ENCODE measurements at places on chromosomes 16 and 17. TPM values are rescaled to one million over a fixed set of nuclear protein-coding genes. Genes with fewer than 3 reads are reported as not detected.

Gene TUBD1
- 11.3 TPM for total RNA-seq

Gene TMC8
- 0.22 TPM for total RNA-seq

Gene CCL8
- not detected for total RNA-seq

Gene CLEC19A
- total RNA-seq: 0.10 TPM

Gene USP6
- 0.02 TPM for total RNA-seq

Gene CCL1
- not detected for total RNA-seq

Gene VPS9D1
- 3.7 TPM for total RNA-seq

Gene DNAH9
- total RNA-seq: 0.07 TPM

Gene BAIAP3
- total RNA-seq: 1.6 TPM

Gene MT4
- not detected for total RNA-seq

Data from A549 treated with Hydrocortisone at 1 μM for 4 hours (cell line).